ENCODE measurements at places on chromosomes 11 and 22. TPM values are rescaled to one million over a fixed set of nuclear protein-coding genes. Genes with fewer than 3 reads are reported as not detected.

OR51B4 gene
- total RNA-seq, result not detected

LRRC74B gene
- total RNA-seq, result not detected

TEX12 gene
- not detected for total RNA-seq

TIMP3 gene
- 71.1 TPM for total RNA-seq

APOBEC3B gene
- total RNA-seq, result 0.26 TPM

MCHR1 gene
- not detected for total RNA-seq

OR2D2 gene
- total RNA-seq, result not detected

FAT3 gene
- under 0.01 TPM for total RNA-seq

PLAAT3 gene
- total RNA-seq, result 0.51 TPM
